ENCODE measurements at places on chromosomes 6 and 20.

DNA sequence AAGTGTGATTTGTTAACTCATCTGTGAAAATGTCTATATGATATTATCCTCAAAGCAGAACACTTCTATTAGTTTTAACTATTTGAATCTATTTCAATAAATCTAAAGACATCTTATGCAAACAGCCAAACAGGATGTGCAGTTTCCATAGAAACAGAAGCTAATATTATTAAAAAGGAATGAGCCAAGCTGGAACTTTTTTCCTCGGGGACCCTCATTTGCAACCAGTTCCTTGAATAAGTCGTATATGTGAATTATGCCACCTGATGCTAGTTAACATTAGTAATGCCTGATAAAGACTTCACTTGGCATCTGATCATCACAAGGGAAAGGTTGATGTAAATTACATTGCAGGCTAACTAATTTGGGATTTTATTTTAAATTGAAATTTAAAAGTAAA, 216.9 kb upstream of the SMLR1 start:
- DNase-seq: peak; percentile 16

DNA sequence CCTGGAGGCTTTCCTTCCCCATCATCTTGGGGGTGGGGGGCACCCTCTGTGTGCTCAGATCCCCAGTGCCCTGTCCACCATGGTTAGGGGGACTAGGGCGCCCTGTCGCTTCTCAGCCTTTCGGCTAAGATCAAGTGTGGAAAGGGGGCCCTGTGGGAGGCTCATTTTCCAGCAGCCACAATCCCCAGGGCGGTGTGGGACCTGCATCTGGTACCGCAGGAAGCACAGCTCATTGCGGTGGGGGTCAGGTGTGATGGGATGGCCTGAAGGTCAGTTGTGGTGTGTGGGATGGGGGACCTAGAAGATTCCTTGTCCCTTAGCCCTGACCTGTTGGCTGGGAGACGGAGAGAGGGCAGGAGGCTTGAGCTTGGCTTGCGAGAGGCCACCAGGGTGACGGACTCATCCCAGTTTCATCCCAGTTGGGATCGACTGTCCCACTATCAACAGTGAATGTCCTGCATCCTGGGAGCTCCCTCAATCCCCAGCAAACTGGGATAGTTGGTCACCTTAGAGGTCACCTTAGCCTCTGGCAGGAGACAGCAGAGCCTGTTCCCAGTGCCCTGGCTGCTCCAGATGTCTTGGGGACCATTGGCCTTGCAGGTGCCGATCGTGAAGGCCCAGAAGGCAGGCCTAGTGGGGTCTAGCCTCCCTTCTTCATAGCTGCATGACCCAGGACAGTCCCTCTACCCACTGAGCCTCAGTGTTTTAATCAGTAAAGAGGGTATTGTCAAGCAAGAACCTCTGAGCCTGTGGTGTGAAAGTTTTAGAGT, 64.5 kb upstream of the PMEPA1 start:
- DNase-seq: no peak

GRCh38 chr20:62117362-62117646, 5.0 kb upstream of the LSM14B start:
- no peak for DNase-seq

DNA sequence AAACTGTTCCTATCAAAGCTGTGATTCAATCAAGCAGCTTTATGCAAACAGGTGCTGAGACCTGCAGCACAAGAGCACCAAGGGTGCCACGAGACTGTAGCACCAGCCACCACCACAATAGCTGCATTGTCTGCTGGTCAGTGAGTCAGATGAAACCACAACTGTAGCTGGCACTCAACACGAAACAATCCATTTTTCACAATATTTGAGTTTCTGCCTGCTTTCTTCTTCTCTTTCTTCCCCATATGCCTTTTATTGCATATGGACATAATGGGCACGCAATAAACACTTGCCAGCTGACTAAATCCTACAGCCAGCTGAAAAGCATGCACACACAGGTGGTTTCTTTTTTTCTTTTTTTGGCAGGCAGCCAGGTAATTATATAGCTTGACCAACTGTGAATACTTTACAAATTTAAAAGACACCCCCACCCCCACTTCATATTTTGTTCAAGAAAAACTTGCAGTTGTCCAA, 16.6 kb downstream of the SLC2A12 start:
- DNase-seq: no peak

- no peak for DNase-seq
Observed at GRCh38 chr6:170291271-170292110, 613 bp upstream of the DLL1 start.

DNA sequence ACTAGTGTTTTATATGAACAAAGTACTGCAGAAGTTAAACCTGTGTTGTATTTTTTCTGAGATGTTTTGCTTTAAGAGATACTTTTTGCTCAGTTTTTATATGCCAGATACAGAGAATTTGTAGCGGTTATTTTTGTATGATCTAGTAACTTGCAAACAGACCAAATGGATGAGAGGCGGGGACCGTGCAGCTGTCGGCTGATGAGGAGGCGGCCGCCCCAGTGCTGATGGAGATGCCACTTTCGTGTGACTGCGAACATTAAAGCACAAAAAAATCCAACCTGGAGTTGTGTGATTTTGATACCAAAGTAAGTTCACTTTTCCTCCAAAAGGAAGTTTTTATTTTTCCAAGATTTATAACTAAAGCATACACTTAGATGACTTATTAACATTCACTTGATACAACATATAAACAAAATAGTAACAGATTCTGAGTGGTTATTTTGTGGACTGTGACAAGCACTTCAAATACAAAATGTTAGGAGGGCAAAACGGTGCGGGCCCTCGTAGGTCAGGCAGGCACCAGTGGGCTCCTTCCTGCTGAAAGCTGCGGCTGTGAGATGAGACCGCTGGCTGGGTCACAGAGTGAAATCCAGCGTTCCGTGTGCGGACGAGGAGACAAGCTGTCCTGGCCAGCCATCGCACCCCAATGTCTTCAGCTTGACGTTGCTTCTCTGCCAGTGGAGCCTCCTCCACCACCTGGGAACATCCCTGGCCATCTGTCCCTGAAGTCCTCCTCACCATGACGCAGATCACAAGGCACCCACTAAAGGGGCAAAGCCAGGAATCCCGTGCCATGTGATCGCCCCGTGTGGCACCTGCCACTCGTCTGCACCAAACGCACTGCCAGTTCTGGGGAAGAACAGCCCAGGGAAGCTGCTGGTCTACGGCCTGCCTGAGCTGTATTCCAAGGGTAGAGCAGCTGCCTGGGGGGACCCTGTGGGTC, 4.0 kb upstream of the OGFR start:
- no peak for DNase-seq

DNA sequence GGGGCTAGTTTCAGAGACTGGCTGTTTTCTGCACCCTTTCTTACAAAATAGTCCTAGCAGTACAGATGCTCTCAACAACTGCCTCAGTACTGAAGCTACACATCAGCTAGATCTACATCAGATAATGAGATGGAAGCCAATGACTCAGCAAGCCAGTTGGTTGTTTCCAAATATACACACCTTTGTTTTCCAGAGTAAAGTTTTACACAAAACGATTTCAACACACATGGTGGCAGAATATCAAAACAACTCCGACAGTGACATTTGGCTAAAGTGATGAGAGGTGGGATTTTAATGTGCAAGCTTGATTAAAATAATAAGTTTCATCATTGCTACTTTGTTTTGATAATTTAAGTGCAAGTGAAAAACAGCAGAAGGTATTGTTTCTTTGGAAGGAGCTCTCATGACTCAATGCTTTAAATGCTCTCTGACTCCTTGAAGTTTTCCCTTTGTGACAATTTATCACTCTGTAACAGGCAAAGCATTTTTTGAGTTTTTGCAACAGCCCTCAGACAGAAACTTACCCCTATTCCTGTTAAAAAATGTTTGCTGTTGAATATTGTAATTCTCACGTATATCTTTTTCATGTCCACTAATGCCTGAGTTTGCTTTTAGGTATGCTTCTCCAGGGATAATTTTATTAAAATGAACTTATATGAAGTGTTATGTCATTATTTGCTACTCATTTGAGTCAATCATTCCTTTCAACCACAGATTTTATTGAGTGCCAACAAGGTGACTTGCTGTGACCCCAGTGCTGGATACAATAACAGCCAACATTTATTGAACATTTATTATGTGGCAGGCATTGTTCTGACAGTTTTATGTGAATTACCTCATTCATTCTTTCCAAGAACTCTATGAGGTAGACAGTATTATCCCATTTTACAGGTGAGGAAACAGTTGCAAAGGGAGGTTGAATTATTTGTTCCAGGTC, 882.0 kb downstream of the TFAP2A start:
- DNase-seq: no peak

DNA sequence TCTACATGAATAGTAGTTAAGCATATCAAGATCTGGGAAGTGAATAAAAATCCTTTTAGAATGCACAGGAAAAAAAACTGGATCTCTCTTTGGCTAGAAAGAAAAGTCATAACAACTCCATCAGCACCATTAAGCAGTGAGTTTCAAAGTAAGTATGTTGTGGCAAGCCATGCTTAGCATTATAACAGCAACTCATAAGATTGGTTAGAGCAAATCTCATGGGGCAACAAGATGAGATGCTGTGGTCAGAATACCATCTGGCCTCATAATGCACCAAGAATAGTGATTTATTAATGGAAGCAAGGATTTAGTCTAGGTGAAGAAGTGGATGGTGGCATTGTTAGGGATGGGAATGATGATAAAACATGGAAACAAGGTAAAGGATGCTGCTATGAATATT, 159.4 kb downstream of the PHF3 start:
- no peak for DNase-seq

DNA sequence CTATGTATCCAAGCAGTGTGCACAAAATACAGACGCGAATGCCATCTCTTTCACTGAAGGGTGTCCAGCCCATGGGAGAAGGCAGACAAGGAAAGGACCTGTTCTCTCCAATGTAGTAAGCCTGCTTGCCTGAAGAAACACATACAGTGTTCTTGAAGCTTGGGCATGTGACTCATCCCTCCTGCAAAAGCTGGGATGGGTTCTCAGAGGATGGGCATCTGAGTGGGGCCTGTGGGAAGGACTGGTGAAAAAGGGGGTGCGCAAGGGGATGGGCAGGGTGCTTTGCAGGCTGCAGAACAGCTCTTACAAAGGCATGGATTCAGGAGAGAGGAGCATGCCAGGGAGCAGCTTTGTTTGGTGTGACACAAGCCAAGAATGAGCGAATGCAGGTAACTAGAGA, 128.1 kb downstream of the FYN start:
- no peak for DNase-seq

DNA sequence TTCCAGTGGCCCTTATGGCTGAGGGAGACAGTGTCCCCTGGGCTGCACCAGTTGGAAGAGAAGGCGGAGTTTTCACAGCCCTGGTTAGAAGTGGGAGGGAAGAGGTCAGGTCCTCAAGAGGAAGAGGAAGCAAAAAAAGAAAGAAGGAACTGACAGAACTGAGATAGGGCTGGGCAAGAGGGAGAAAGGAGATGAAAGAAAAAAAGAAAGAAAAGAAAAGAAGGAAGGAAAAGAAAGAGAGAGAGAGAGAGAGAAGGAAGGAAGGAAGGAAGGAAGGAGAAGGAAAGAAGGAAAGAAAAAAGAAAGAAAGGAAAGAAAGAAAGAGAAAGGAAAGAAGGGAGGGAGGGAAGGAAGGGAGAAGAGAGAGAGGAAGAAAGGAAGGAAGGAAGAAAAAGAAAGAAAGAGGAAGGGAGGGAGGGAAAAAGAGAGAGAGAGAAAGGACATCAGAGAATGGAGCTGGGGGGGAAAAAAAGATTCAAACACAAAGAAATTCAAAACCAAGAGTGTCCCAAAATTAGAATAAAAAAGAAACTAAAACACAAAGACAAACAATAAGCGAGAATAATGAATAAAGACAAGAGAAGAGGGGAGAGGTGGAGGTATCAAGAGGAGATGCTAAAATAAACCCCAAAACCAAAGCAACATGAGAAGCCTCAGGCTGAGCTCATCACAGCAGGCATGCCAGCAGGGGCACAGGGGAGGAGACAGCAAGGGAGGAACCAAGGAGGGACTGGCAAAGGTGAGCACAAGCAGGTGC, 5.3 kb upstream of the FUCA2 start:
- DNase-seq: no peak

DNA sequence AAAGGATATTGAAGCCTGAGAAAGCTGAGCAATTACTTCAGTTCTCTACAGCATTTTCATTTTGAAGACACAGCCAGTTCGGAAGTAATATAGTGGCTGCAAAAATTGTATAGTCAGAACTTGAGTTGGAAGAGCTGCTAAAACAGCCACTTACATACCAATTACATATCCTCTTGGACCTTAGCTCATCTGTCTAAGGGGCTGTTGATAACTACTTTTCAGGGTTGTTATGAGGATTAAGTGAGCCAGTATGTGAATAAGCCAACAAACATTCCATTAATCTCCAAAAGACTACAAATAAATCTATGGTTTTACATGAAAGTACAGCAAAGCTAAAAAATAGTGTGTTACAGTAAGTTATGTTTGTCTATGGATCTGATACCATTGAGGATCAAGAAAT, 59.7 kb downstream of the TMEM200A start:
- no peak for DNase-seq

GRCh38 chr6:116596815-116597214, 19.5 kb upstream of the RSPH4A start:
- peak; percentile 45 for DNase-seq

- no peak for DNase-seq
Observed at GRCh38 chr6:71466362-71466761, 177.8 kb downstream of the OGFRL1 start.

DNA sequence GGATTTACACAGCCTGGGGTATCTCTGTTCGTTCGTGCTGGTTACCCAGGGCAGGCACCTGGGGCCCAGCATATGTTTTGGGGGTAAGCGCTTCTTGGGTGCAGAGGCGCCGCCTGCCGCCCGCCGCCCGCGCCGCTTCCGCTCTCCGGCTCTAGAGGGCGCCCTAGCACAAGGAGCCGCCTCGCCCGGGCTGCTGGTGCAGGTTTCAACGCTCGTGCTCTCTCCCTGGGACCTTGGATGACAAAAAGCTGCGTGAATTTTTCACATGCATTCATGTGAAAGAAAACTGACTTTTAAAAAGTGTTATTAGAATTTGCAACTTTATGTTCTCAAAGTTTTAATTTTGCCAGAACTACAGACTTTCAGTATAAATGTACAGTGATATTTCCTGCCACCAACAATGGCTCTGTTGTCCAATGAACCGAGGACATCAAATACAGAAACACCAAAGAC, 32.5 kb downstream of the PRR18 start:
- DNase-seq: peak; percentile 44

GRCh38 chr20:9149087-9149486, 80.2 kb downstream of the PLCB4 start:
- no peak for DNase-seq

GRCh38 chr20:251354-251753, 6.2 kb upstream of the DEFB132 start:
- no peak for DNase-seq

GRCh38 chr6:5497896-5498578, 236.7 kb downstream of the FARS2 start:
- no peak for DNase-seq

Data from renal cortex interstitium (tissue), 15 donors.